ENCODE measurements at places on chromosomes 3 and 15. TPM values are rescaled to one million over a fixed set of nuclear protein-coding genes. Genes with fewer than 3 reads are reported as not detected.
A peak's percentile ranks its signal among the peaks of the same experiment; 100 is the strongest.

DNA sequence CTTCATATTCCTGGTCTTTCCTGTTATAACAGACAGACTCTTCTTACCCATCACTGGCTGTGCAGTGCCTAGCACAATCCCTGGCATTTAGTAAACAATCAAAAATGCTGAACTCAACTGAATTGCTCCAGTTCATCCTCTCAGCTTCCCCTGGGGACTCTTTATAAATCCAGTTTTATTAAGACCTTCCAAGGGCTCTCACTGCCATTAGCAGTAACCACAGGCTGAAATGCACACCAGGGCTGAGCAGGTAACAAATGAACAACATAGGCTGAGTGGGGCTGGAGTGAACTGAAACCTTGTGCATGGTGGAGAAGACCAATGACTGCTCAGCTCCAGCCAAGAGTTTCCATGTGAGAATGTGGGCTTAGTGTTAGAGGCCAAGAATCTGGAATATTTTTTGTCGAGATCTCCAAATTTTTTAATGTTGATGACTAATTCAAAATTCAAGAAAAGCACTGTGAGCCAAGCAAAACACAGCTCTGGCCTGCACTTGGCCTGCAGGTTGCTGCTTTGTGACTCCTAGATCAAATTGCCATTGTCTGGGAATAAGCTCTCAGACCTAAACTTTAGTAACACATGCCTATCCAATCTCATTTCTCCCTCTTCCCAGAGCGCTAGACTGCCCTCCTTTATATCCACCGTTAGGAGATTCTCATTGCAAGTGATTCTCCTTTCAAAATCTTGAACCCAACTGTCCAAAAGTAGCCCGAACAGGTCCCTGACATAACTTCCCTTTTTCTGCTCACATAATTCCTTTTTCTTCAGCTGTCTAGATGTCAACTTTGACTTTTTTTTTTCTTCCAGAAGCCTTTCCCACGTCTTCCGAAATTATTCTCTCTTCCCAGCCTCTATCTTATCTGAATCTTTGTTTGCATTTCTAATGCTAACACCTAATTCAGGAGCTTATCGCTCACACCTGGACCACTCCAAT lies 7.4 kb downstream of the SQOR start:
- peaks cover 11% of the 10 kb centered on the region for H3K4me1 ChIP-seq
- H3K27me3 ChIP-seq: no peaks in the 10 kb centered on the region
- H3K36me3 ChIP-seq: no peaks in the 10 kb centered on the region
- no peak overlapping the region for H3K4me3 ChIP-seq

GRCh38 chr15:92561754-92562153 lies 93.8 kb downstream of the FAM174B start:
- no peak overlapping the region for H3K4me3 ChIP-seq
- H3K27ac ChIP-seq: no peak overlapping the region
- DNase-seq: no peak
- no peaks in the 10 kb centered on the region for H3K36me3 ChIP-seq

- no peak for DNase-seq
- no peaks in the 10 kb centered on the region for H3K36me3 ChIP-seq
- H3K27me3 ChIP-seq: no peaks in the 10 kb centered on the region
- H3K4me3 ChIP-seq: no peak overlapping the region
Observed at GRCh38 chr3:39249453-39250115, 30.3 kb downstream of the CX3CR1 start.

The NBEAL2 gene
- polyA plus RNA-seq: 13.7 TPM

- H3K4me3 ChIP-seq: no peak overlapping the region
- no peaks in the 10 kb centered on the region for H3K27me3 ChIP-seq
- no peaks in the 10 kb centered on the region for H3K4me1 ChIP-seq
- no peaks in the 10 kb centered on the region for H3K36me3 ChIP-seq
- no peak for DNase-seq
Observed at GRCh38 chr15:47839233-47839825, 122.0 kb downstream of the SEMA6D start.

GRCh38 chr15:39415634-39416033 lies 165.2 kb upstream of the THBS1 start:
- H3K4me1 ChIP-seq: no peaks in the 10 kb centered on the region
- no peak overlapping the region for H3K4me3 ChIP-seq
- H3K36me3 ChIP-seq: no peaks in the 10 kb centered on the region
- H3K27ac ChIP-seq: no peak overlapping the region
- no peak for DNase-seq

GRCh38 chr3:54131890-54132289 lies 9.5 kb downstream of the CACNA2D3 start:
- H3K4me3 ChIP-seq: no peak overlapping the region
- H3K27ac ChIP-seq: no peak overlapping the region
- DNase-seq: no peak

The IL20RB gene
- 0.39 TPM for polyA plus RNA-seq

DNA sequence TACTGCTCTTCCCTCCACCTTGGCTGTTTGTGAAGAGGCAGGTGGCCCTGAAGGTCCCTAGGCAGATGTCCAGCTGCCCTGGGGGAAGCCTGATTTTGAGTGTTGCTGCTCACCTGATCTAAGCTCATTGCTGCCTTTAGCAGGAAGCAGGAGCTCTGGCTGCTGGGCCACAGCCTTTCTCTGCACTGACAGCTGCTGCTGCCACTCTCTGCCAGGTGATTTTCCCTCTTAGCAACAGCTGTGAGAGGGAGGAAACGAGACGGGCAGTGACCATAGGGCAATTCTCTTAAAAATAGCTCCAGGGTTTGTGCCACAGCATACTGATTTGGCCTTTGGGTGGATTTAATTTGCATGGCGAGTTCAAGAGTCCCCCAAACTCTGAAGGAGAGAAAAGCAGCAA lies 415.8 kb upstream of the SEMA6D start:
- no peak for DNase-seq
- H3K4me1 ChIP-seq: no peaks in the 10 kb centered on the region
- no peak overlapping the region for H3K4me3 ChIP-seq
- no peak overlapping the region for H3K27ac ChIP-seq
- H3K27me3 ChIP-seq: no peaks in the 10 kb centered on the region

DNA sequence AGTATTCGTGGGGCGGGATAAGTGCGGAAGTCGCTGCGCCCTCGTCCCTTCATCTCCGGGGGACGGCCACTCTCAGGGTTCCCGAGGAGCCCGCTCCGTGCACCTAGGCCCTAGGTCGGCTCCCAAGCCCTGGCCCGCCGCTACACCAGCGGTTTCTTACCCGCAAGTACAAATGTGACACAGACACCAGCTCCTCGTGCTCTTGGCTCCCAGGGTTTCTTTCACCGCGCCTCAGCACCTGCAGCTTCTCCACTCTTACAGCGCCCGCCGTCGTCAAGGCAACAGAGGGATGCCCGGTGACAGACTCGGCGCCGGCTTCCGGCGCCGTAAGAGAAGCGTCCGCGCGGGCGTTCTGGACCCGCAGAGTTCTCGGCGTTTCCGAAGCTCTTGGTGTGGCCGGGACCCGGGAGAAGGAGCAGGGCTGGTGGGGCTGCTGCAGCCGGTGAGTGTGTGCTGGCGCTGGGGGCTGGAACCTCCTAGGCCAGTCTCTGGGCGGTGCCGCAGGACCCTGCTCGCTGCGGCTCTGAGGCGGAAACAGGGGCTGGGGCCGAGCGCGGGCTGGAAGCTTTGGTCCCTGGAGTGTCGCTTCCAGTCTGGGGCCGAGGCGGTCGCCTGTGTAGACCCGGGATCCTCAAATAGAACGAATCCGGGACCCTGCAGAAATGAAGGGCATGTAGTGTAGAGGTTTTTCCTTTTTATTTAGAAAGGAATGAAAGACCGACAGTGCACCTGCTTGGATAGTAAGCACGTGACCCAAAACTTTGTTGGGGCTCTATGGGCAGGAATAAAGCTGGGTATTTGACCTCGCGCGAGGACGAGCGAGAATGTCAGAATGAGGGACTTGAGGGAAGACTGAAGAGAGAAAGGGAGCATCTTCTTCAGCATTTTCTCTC lies 155.4 kb upstream of the GOLGA6L4 start:
- no peaks in the 10 kb centered on the region for H3K27me3 ChIP-seq
- no peaks in the 10 kb centered on the region for H3K36me3 ChIP-seq
- H3K4me1 ChIP-seq: no peaks in the 10 kb centered on the region
- H3K4me3 ChIP-seq: peak overlapping the region; percentile 4

The PIF1 gene
- 0.99 TPM for polyA plus RNA-seq

DNA sequence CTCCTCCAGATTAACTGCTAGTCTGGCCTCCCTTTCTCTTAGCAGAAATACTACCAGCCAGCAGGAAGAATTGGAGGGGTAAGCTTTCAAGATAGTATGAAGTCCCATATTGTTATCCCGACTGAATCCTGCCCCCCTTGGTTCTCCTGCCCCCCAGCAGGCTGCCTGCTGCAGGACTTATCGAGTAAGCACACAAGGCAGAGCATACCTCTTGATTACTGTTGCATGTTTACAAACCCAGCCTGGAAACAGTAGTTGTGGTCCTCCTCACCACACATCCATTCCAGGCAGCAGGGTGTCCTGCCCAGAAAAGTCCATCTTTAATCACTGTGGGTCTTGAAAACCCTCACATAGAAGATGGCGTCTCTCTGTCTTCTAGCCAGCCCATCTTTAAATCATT lies 66.8 kb upstream of the PPP2R3A start:
- H3K4me3 ChIP-seq: no peak overlapping the region
- DNase-seq: no peak
- no peak overlapping the region for H3K27ac ChIP-seq

GRCh38 chr3:190585805-190586630 lies 72.1 kb downstream of the IL1RAP start:
- H3K4me1 ChIP-seq: no peaks in the 10 kb centered on the region
- no peak overlapping the region for H3K4me3 ChIP-seq

GRCh38 chr15:42548249-42549031 lies at the start of the genes HAUS2 and LRRC57:
Gene HAUS2, plus strand, starts transcription at chr15:42548838. Its CDS starts 35 bp downstream, at chr15:42548873.
Gene LRRC57, minus strand, starts transcription at chr15:42548793. Its CDS starts 359 bp downstream, at chr15:42548434.
- H3K27me3 ChIP-seq: no peaks in the 10 kb centered on the region
- peak within 1 kb of the TSS; percentile 61 for H3K4me3 ChIP-seq
- peak; percentile 93 for DNase-seq
- peak within 1 kb of the TSS; percentile 83 for H3K27ac ChIP-seq
- peaks cover 4% of the 10 kb centered on the region for H3K4me1 ChIP-seq

The SLC22A13 gene
- not detected for polyA plus RNA-seq

DNA sequence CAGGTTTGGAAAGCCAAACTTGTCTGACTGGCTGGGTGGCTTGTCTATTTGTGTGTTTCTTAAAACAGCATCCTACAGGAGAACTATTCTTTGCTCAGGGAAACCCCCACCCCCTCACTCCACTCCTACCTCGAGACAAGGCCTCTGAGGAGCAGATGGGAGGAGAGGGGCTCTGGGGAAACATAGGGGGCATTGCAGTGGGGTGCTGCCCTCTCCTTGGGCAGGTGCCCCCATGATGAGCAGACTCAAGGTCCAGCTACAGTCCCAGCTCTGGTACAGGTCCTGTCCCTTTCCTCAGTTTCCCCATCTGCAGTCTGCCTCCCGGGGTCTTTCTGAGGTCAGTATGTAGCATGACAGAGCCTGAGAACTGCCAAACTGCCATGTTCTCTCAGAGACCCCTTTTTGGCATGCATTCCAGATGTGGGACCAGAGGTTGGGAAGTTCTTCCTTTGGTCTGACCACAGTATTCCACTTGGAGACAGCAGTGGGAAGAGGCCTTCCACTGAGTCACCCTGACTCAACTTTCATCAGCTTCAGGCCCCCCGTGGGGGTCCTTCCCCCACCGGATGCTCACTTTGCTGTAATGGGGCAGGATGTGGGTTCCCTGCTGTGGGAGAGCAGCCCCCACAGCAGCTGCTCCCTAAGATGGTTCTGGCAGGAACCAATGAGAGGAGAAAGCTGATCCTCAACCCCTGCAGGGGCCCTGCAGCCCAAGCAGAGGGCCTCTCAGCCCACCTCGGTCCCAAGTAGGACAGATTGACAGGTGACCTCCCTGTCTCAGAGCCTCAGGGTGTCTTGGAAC lies 32.3 kb upstream of the CYP11A1 start:
- DNase-seq: no peak
- no peaks in the 10 kb centered on the region for H3K36me3 ChIP-seq
- no peak overlapping the region for H3K4me3 ChIP-seq
- H3K27ac ChIP-seq: no peak overlapping the region

DNA sequence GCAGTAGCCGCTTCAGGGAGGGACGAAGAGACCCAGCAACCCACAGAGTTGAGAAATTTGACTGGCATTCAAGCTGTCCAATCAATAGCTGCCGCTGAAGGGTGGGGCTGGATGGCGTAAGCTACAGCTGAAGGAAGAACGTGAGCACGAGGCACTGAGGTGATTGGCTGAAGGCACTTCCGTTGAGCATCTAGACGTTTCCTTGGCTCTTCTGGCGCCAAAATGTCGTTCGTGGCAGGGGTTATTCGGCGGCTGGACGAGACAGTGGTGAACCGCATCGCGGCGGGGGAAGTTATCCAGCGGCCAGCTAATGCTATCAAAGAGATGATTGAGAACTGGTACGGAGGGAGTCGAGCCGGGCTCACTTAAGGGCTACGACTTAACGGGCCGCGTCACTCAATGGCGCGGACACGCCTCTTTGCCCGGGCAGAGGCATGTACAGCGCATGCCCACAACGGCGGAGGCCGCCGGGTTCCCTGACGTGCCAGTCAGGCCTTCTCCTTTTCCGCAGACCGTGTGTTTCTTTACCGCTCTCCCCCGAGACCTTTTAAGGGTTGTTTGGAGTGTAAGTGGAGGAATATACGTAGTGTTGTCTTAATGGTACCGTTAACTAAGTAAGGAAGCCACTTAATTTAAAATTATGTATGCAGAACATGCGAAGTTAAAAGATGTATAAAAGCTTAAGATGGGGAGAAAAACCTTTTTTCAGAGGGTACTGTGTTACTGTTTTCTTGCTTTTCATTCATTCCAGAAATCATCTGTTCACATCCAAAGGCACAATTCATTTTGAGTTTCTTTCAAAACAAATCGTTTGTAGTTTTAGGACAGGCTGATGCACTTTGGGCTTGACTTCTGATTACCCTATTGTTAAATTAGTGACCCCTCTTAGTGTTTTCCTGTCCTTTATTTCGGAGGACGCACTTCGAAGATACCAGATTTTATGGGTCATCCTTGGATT lies at the start of gene MLH1:
Gene MLH1 (plus strand): TSS at position 193 of the 958 bp plus-strand sequence. CDS start 30 bp downstream, at position 223.
- peaks cover 5% of the 10 kb centered on the region for H3K4me1 ChIP-seq
- peak within 1 kb of the TSS; percentile 84 for H3K4me3 ChIP-seq
- no peaks in the 10 kb centered on the region for H3K36me3 ChIP-seq
- peak within 1 kb of the TSS; percentile 98 for H3K27ac ChIP-seq
- no peaks in the 10 kb centered on the region for H3K27me3 ChIP-seq

The DUOXA2 gene
- not detected for polyA plus RNA-seq

DNA sequence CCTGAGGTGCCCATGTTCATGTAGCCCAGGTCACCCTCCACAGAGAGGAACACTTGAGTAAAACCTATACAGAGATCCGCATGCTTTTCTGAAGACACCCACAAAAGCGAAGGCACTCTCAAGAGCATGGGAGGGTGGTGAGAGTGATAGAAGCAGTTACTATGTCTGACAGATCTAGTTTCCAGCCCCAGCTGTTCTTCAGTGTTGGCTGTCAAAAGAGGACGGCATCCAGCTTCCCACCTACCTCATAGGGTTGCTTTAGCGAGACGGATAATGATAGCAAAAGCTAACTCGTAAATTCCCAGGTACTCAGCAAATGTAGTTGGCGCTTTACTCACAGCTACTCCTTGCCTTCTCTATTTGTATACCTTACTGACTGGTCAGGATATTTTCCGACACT lies 3.0 kb upstream of the MEX3B start:
- H3K27ac ChIP-seq: no peak overlapping the region
- no peak for DNase-seq
- no peaks in the 10 kb centered on the region for H3K27me3 ChIP-seq

The DOCK3 gene
- 0.67 TPM for polyA plus RNA-seq

- no peak overlapping the region for H3K4me3 ChIP-seq
- DNase-seq: no peak
- no peaks in the 10 kb centered on the region for H3K36me3 ChIP-seq
- H3K27me3 ChIP-seq: no peaks in the 10 kb centered on the region
- no peaks in the 10 kb centered on the region for H3K4me1 ChIP-seq
Observed at GRCh38 chr3:131801566-131801965, 233.2 kb downstream of the CPNE4 start.

The ZDHHC19 gene
- polyA plus RNA-seq: 4.7 TPM

The LRRIQ4 gene
- polyA plus RNA-seq: 0.17 TPM

Measured in ovary (tissue), 10 donors.